ENCODE measurements at places on chromosomes 7 and 10.

DNA sequence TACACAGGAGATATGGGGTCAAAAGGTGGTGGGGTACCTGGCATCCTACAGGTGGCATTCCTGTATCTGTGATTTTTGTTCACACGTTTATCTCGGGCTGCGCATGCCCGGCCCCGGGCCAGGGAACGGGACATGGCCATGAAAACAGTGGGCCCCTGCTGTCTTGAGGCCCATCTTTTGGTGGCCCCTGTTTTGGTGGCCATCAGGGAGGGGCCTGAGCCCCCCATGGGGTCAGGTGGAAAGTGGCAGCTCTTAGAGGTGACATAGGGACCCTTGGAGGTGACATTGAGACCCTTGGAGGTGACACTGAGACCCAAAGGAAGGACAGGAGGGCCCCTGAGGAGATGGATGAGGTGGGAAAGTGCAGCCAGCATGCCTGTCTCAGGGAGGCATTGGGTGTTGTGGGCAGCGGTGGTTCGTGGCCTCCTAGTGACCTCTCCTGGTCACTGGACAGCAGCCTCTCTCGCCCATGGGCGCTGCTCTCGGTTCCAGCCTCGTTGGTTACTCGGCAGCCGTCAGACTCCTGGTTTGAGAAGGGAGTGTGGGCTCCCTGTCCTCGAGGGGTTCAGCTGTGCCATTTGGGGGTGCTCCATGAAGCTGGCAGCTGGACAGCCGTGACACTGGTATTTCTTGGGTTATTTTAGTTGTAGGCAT lies 39.9 kb downstream of the INPP5A start:
- no peak for ATAC-seq

GRCh38 chr10:15624401-15625196 lies 95.1 kb downstream of the ITGA8 start:
- no peak for ATAC-seq

GRCh38 chr10:128422190-128422589 lies 296.0 kb upstream of the MKI67 start:
- no peak for ATAC-seq

DNA sequence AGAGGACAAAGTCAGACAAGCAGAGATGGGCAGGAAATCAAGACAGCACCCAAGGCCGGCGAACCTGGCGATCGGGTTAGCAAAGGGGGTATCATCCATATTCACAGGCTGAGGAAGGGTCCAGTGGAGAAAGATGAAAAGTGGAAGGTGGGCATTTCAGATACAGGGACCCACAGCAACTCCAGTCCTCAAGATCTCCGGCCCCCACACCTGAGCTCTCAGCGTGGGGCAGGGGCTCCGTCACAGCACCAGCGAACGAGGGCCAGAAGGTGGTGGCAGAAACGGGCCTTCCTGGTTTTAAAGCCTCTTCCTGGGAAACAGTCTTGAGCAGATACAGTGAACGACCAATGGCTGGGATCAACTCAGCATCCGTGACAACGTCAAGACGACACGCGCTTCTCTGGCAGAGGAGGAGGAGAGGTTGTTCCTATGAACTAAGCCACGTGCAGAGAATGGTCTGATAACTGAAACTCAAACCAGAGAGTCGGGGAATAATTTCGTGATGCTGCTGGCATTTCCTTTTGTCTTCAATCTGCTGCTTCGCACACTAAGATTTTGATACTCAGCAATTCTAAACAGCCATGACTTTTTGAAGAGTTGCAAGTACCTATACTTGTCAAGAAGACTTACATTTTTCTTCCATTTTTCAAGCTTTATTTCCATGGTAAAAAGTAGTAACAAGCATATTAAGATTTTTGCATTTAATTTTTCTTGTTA lies 219.8 kb downstream of the ZMYND11 start:
- no peak for ATAC-seq

DNA sequence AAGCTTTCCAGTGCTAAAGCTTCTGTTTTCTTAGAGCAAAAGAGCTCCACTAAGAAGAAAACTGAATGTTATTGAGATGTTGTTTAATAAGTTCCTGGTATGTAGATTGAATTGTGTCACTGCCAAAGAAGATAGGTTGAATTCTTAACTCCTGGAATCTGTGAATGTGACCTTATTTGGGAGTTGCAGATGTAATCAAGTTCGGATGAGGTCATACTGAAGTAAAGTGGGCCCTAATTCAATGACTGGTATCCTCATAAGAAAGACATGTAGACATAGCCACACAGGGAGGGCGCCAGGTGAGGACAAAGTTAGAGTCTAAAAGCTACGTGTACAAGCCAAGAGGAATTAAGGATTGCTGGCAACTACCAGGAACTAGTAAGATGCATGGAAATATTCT lies 732.1 kb upstream of the C7orf33 start:
- ATAC-seq: no peak

- no peak for ATAC-seq
These were observed 27.4 kb downstream of the CCDC3 start for GRCh38 chr10:12974078-12974477.

DNA sequence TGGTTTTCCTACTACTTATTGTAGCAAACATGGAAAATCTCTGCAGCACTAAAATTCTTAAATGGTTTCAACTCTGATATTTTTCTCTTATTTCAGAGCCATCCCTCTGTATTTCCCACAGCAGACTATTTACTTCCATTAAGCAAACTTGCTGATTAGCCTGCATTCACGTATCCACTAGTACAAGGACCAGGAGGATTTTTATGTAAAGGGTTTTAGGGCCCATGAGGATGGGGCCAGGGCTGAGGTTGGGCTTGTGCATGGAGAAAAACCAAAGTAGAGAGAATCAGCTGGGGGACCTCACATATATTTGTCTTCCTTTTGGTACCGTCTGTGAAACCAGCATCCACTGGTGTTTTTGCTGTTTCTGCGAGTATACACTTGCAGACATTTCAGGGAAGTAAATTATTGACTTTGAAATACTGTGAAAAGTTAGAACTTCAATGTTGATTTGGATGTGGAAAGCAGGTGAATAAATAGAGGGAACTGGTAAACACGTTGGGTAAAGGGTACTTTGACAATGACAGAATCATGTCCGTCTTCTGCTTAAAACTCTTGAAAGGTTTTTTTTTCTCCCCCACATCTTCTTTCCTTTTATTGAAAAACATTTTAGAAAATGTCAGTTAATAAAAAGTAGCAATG lies 44.3 kb downstream of the ERLIN1 start:
- ATAC-seq: no peak

DNA sequence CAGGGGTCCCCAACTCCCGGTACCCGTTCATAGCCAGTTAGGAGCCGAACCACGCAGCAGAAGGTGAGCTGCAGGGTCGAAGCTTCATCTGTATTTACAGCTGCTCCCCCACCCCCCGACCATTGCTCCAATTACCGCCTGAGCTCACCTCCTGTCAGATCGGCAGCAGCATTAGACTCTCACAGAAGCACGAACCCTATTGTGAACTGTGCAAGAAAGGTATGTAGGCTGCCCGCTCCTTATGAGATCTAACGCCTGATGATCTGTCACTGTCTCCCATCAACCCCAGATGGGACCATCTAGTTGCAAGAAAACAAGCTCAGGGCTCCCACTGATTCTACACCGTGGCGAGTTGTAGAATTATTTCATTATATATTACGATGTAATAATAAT lies 14.6 kb upstream of the AZGP1 start:
- no peak for ATAC-seq

GRCh38 chr10:55500931-55501559 lies 700.0 kb upstream of the PCDH15 start:
- no peak for ATAC-seq

- peak; percentile 77 for ATAC-seq
These were observed 157.3 kb downstream of the CTTNBP2 start for GRCh38 chr7:117715784-117716445.

- ATAC-seq: no peak
These were observed 604.4 kb downstream of the DNAJB6 start for GRCh38 chr7:157941210-157941609.

GRCh38 chr7:18974803-18975202 lies 142.6 kb downstream of the TWIST1 start:
- no peak for ATAC-seq

DNA sequence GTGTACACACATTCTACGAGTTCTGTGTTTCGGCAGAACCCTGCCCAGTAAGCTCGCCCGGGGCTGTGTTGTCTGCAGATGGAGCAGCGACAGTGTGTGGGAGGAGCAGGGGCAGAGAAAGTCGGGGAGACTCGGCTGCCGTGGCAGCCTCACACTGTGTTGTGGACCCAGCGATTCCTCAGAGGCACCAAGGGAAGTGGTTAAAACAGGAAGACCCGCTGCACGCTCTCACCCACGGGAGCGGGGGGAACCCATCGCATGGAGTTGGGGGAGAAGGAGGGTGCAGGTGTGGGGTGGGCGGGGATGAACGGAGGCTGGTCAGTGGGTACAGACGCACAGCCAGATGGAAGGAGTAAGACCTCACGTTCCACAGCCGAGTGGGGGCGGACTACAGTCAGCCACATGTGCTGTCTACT lies 250.2 kb downstream of the ELFN1 start:
- no peak for ATAC-seq

DNA sequence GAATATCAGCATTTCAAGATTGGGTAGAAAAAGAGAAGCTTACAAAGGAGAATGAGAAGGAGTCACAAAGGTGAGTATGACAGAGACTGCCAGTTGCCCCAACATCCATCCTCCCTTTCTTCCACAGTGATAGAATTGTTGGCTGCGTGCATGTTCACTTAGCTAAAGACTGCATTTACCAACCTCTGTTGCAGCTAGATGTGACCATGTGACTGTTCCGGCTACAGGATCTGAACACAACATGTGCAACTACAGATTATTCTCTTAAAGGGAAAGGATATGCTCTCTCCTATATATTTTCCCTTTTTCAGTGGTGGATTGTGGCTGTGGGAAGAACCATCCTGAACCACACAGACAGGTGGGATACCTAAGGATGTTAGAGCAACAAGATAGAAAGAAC lies 60.5 kb upstream of the ZNRF2 start:
- ATAC-seq: no peak

GRCh38 chr7:122844191-122844988 lies 41.9 kb downstream of the CADPS2 start:
- no peak for ATAC-seq

GRCh38 chr10:43824934-43825333 lies 176.3 kb upstream of the ZNF32 start:
- no peak for ATAC-seq

DNA sequence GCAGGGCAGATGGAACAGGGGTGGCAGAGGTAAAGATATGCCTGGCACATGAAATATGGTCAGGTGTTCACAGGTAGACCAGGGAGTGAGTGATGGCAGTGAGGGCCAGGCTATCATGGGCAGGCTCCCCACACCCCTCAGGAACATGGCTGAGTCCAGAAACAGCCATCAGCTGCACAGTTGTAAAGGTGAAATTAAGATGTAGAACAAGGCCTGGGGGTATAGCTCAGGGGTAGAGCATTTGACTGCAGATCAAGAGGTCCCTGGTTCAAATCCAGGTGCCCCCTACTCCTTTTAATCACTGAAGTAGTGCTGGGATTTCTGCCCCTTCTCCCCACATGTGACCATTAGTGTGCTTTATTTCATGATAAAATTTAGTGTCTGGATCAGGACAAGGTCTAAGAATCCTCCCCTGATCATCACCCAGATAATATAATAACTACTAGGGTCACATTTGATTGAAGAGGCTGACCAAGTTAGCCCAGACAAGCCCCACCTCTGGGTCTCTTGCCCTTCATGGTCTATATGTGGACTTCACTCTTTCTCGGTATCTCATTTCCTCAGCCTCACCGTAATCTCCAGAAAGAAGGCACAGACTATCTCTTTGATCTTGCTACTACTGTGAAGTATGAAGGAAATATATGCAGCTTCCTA lies 69.0 kb downstream of the ZNF783 start:
- no peak for ATAC-seq
